ENCODE measurements at places on chromosomes 1 and 21. TPM values are rescaled to one million over a fixed set of nuclear protein-coding genes. Genes with fewer than 3 reads are reported as not detected.

- peak overlapping the region; percentile 99 for H3K27ac ChIP-seq
- H3K36me3 ChIP-seq = peaks cover 8% of the 10 kb centered on the region
Observed at GRCh38 chr1:201713086-201713810, 115.7 kb upstream of the IPO9 start.

DNA sequence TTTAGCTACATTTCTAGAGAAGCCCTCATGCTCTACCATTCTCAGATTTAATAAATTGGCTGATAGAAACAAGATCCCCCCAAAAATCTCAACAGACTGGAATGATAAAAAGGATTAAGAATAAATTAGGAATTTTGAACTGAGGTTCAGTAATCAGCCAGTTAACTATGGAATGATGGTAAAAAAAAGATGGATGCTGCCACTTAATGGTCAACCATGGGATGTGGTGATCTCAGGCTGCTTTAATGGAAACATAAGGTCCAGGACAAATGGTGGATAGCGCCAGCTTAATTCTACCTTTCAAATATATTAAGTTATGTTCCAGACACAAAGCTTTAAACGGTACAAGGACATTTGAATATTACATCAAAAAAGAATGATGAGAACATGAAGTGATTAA is 49.9 kb downstream of the CCN1 start:
- H3K4me1 ChIP-seq = peaks cover 11% of the 10 kb centered on the region
- no peak for DNase-seq
- no peaks in the 10 kb centered on the region for H3K36me3 ChIP-seq
- H3K27me3 ChIP-seq = no peaks in the 10 kb centered on the region
- no peak overlapping the region for H3K4me3 ChIP-seq

DNA sequence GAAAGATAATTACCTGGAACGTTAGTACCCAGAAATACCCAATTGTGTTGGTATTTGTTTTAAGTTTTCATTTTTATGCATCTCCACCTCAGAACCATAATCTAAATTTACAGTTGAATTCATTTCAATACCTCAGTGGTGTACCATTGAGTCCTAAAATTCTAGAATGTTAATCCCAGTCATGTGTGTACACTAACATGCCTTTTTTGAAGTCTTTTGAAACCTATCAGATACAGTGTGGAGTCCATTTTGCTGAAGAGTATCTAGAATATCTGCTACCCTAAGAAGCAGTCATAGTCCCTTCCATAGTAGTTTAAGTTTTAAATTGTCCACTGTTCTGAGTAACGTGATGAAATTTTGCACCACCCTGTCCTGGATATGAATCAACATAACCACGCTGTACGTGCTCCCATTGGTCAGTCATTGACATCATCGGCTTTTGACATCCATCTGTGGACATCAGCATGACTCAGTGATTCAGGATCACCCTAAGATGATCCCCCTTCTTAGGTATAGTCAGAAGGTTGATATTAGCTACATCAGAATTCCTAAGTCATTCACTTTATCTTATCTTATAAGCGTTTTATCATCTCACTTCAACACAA is 7.5 kb upstream of the ASH1L start:
- H3K27ac ChIP-seq = no peak overlapping the region
- no peak overlapping the region for H3K4me3 ChIP-seq
- H3K4me1 ChIP-seq = peaks cover under 1% of the 10 kb centered on the region

DNA sequence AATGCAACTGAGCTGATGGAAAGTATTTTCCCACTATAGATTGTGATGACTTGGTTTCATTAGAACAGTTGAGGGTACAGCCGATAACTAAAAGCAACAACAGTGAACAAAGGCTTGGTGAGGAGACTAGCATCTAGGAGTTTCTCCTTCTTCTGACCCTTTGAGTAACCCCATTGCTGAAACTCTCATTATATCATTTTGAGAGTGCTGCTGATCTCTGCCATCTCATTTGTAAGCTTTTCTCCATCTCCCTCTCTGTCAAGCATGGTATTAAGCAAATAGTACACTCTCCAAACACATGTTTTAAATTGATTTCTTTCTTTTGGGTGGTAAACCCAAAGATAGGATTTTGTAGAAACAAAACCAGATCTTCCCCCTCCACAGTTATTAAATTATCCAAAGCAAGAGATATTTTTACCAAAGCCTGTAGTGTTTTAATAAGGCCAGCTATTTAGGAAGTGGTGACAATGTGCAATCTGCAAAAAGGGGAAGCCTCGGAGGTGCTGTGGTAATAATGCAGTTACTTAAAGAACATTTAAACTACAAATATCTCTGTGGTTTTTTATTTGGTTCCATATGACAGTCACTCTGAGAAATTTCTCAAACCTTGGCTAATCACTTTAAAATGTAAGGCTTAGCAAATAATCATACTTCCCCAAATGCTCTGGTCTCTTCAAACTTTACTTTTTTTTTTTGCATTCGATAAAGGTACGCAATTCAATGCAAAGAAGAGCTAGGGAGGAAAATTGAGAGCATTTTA is 287.5 kb downstream of the HLX start:
- H3K4me1 ChIP-seq = peaks cover 35% of the 10 kb centered on the region
- H3K27me3 ChIP-seq = no peaks in the 10 kb centered on the region

DNA sequence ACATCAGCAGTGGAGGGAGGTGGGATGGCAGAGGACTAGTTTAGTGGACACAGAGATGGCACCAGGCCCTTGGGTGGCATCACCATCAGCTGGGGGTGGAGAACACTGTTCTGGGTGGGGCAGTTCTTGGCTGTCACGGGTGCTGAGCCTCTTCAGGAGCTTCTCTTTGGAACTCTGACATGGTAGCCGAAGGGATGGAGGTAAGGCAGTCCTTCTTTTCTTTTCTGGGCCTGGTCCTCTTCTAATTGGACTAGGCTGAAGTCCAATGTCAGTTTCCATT is 8.3 kb upstream of the MEF2D start:
- no peaks in the 10 kb centered on the region for H3K27me3 ChIP-seq
- DNase-seq = peak; percentile 35

- no peaks in the 10 kb centered on the region for H3K36me3 ChIP-seq
- H3K27ac ChIP-seq = no peak overlapping the region
- H3K27me3 ChIP-seq = no peaks in the 10 kb centered on the region
- no peak overlapping the region for H3K4me3 ChIP-seq
- DNase-seq = no peak
- no peaks in the 10 kb centered on the region for H3K4me1 ChIP-seq
Observed at GRCh38 chr1:224676551-224676950, 60.4 kb downstream of the CNIH3 start.

TNFRSF4 gene
- total RNA-seq = not detected

DNA sequence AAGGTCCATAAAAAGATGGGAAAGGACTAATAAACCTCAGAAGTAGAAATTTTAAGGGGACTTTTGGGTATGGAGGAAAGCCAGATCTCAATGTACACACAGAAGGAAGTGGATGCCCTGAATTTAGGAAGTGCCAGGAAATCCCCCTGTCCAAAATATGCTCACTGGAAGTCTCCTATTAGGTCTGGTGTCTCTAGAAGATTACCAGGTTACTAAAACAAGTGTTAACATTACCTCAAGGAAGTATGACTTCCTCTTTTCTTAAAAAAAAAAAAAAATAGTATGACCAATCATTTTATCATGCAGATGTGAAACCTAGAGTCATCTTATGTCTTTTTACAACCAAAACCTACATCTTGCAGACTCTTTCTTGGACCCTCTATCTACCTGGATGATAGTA is 30.7 kb downstream of the CD58 start:
- DNase-seq = no peak
- no peak overlapping the region for H3K27ac ChIP-seq
- no peak overlapping the region for H3K4me3 ChIP-seq
- H3K36me3 ChIP-seq = no peaks in the 10 kb centered on the region

NBPF6 gene
- not detected for total RNA-seq

- H3K4me3 ChIP-seq = peak overlapping the region; percentile 19
- no peaks in the 10 kb centered on the region for H3K36me3 ChIP-seq
- no peaks in the 10 kb centered on the region for H3K27me3 ChIP-seq
- DNase-seq = peak; percentile 53
Observed at GRCh38 chr1:45679123-45679522, 7.2 kb downstream of the GPBP1L1 start.

CDK18 gene
- not detected for total RNA-seq

DNA sequence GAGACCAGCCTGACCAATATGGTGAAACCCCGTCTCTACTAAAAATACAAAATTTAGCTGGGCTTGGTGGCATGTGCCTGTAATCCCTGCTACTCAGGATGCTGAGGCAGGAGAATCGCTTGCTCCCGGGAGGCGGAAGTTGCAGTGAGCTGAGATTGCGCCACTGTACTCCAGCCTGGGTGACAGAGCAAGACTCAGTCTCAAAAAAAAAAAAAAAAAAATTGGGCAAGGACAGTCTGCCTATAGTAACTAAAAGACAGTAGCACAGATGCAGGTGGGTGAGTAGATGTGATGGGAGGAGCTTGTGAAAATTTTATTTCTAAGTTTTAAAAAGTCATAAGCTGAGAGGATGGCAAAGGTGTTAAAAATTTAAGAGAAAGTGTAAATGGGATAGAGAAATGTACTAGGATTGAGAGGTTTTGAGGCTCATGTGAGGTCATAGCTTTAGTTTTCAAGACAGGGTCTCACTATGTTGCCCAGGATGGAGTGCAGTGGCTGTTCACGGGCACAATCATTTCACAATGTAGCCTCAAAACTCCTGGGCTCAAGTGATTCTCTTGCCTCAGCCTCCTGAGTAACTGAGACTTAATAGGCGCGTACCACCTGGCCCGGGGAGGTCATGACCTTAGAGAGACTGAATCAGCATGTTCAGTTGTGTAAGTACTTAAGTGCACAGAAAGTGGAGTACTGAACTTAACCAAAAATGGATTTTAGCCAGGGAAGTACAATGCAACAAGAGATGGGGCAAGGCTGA is 33.7 kb downstream of the PTP4A2 start:
- H3K27me3 ChIP-seq = no peaks in the 10 kb centered on the region
- DNase-seq = no peak
- no peaks in the 10 kb centered on the region for H3K4me1 ChIP-seq
- no peak overlapping the region for H3K4me3 ChIP-seq

DNA sequence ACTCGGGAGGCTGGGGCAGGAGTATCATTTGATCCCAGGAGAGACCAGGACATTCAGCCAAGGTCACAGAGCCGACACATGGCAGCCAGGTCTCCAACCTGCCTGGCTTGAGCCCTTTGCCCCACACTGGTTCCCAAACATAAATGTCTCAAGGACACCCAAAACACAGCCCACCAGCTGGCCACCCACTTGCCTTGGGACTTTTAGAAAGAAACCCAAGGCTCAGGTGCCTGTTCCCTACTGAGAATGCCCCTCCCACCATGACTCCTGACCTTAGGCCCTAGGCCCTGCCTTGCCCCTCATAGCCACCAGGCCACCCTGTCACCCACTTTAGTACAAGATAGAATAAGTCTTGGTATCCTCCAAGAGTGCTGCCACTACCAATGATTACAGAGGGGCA is 41.9 kb upstream of the LRP8 start:
- no peak for DNase-seq
- peaks cover 6% of the 10 kb centered on the region for H3K27me3 ChIP-seq
- no peak overlapping the region for H3K4me3 ChIP-seq
- no peaks in the 10 kb centered on the region for H3K4me1 ChIP-seq
- H3K27ac ChIP-seq = no peak overlapping the region

- no peaks in the 10 kb centered on the region for H3K36me3 ChIP-seq
- H3K4me3 ChIP-seq = no peak overlapping the region
- H3K4me1 ChIP-seq = peaks cover 19% of the 10 kb centered on the region
- H3K27me3 ChIP-seq = no peaks in the 10 kb centered on the region
- no peak for DNase-seq
Observed at GRCh38 chr1:70202173-70202758, 3.1 kb downstream of the LRRC40 start.

- no peak overlapping the region for H3K4me3 ChIP-seq
- no peak for DNase-seq
- no peaks in the 10 kb centered on the region for H3K36me3 ChIP-seq
- H3K4me1 ChIP-seq = peaks cover 45% of the 10 kb centered on the region
- no peaks in the 10 kb centered on the region for H3K27me3 ChIP-seq
Observed at GRCh38 chr21:38959692-38960061, 153.9 kb downstream of the ETS2 start.

FAF1 gene
- 49.1 TPM for total RNA-seq

- no peaks in the 10 kb centered on the region for H3K36me3 ChIP-seq
- DNase-seq = peak; percentile 81
- peak overlapping the region; percentile 85 for H3K27ac ChIP-seq
- H3K27me3 ChIP-seq = no peaks in the 10 kb centered on the region
- peaks cover 37% of the 10 kb centered on the region for H3K4me1 ChIP-seq
Observed at GRCh38 chr1:207890136-207890738, 20.7 kb downstream of the CD34 start.

DNA sequence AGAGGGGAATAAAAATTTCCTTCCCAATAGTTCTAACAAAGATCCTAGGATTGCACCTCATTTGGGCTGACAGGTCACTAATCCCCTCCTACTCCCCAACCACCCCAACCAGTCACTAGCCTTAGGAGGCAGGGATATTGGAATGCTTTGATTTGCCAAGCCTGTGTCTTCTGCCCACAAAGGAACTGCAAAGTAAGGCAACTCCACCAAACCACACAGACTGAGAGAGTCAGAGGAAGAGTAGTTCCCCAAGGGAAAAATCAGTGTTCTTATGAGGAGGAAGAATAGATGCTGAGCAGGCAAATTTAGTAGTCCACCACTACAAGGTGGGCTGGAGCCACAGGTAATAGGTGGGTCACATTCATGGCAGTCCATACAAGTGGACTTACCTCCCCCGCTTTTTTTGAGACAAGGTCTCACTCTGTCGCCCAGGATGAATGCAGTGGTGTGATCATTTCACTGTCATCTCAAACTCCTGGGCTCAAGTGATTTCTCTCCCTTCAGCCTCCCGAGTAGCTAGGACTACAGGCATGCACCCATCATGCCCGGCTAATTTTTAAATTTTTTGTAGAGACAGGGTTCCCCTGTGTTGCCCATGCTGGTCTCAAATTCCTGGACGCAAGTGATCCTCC is 3.7 kb upstream of the TMEM39B start:
- H3K27ac ChIP-seq = peak overlapping the region; percentile 21
- H3K36me3 ChIP-seq = no peaks in the 10 kb centered on the region
- H3K27me3 ChIP-seq = no peaks in the 10 kb centered on the region

- H3K4me3 ChIP-seq = no peak overlapping the region
- no peaks in the 10 kb centered on the region for H3K27me3 ChIP-seq
- DNase-seq = no peak
- H3K36me3 ChIP-seq = peaks cover 57% of the 10 kb centered on the region
- H3K27ac ChIP-seq = no peak overlapping the region
Observed at GRCh38 chr1:33322870-33323585, 2.1 kb upstream of the A3GALT2 start.

OR2M3 gene
- total RNA-seq = not detected

GRCh38 chr1:157963713-157964112 is 29.7 kb upstream of the KIRREL1 start:
- DNase-seq = peak; percentile 79
- peaks cover 13% of the 10 kb centered on the region for H3K27me3 ChIP-seq
- H3K4me1 ChIP-seq = peaks cover 16% of the 10 kb centered on the region
- no peak overlapping the region for H3K4me3 ChIP-seq

DNA sequence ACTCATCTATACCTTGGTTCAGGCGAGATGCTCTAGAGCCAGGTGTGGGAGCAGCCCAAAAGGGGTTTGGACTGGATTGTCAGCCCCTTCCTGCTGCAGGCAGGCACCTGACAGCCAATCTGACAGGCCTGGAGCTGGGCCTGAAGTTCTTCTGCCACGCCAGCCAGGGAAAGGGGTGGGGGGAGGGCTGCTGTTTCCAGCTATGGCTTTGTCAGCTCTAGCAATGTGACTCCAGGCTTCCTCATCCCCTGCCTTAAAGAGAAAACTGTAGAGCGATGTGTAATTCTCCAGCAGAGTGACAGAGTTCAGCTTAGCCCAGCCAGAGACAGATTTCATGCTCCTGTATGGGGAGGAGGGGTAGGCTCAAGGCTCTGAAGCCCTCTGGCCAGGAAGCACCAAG is 30.3 kb downstream of the WNT4 start:
- H3K27ac ChIP-seq = no peak overlapping the region
- no peak for DNase-seq
- no peak overlapping the region for H3K4me3 ChIP-seq
- peaks cover 4% of the 10 kb centered on the region for H3K4me1 ChIP-seq

All from GM23248 (cell line).